ENCODE measurements at places on chromosomes 1 and 21.

DNA sequence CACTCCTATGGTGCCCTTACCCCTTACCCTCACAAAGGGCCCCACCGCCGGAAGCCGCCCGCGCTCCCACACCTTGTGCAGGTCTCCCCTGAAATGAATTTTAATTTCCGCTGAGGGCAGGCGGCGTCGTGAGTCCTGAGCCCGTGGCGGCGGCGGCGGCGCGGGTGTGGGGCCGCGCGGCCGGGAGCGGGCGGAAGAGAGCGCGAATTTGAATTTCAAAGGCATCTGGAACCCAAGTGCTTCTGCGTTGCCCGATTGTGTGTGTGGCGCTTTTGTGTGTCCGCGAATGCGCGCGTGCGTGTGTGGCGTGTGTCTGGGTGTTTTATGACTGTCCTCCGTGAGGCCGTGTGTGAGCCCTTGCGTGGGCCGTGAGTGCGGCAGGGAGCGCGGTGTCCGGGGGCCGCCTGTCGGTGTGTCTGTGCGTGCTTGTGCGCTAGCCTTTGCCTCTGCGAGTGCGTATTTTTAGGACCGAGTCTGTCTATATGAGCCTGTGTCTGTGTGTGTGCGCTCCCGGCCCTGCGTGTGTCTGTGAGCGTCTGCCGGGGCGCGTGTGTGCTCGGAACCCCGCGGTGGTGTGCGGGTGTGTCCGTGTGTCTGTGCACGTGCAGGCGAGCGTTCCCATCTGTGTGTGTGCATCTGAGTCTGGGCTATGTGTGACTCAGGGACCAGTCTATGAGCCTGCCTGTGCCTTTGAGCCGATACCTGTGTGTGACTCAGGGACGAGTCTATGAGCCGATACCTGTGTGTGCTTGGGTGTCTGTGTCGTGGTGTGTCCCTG lies 7.9 kb upstream of the ADGRB2 start:
- DNase-seq, result no peak

- DNase-seq, result no peak
Observed at GRCh38 chr21:40623528-40623927, 223.4 kb downstream of the DSCAM start.

- no peak for DNase-seq
Observed at GRCh38 chr21:44701541-44701940, 4.6 kb downstream of the KRTAP10-12 start.

GRCh38 chr1:196409586-196409985 lies 198.7 kb downstream of the KCNT2 start:
- DNase-seq, result no peak

- DNase-seq, result no peak
Observed at GRCh38 chr1:43434256-43434655, 19.5 kb downstream of the HYI start.

GRCh38 chr1:19622204-19622603 lies 21.9 kb upstream of the NBL1 start:
- DNase-seq, result no peak

- DNase-seq, result no peak
Observed at GRCh38 chr1:27102707-27103468, 52.0 kb downstream of the SLC9A1 start.

DNA sequence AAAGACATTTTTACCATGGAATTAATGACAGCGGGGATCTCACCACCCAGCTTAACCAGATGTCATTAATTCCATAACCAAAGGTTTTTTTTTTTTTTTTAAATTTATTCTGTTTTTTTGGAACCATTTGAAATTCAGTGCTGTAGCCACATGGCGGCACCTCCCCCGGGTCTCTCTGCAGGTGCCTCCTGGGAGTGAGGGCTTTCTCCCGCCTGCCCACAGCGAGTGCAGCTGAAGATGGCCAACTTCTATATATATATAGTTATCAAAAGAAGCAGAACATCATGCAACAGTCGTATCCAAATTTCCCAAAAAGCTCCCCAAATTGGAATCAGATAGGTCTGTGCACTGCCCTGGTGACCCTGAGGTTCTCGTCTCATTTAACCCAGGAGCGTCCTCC lies 3.6 kb downstream of the KRTAP10-8 start:
- DNase-seq, result no peak

- DNase-seq, result no peak
Observed at GRCh38 chr1:223486366-223486765, 93.2 kb downstream of the CCDC185 start.

GRCh38 chr21:38668541-38668940 lies 137.2 kb upstream of the ETS2 start:
- DNase-seq, result no peak

DNA sequence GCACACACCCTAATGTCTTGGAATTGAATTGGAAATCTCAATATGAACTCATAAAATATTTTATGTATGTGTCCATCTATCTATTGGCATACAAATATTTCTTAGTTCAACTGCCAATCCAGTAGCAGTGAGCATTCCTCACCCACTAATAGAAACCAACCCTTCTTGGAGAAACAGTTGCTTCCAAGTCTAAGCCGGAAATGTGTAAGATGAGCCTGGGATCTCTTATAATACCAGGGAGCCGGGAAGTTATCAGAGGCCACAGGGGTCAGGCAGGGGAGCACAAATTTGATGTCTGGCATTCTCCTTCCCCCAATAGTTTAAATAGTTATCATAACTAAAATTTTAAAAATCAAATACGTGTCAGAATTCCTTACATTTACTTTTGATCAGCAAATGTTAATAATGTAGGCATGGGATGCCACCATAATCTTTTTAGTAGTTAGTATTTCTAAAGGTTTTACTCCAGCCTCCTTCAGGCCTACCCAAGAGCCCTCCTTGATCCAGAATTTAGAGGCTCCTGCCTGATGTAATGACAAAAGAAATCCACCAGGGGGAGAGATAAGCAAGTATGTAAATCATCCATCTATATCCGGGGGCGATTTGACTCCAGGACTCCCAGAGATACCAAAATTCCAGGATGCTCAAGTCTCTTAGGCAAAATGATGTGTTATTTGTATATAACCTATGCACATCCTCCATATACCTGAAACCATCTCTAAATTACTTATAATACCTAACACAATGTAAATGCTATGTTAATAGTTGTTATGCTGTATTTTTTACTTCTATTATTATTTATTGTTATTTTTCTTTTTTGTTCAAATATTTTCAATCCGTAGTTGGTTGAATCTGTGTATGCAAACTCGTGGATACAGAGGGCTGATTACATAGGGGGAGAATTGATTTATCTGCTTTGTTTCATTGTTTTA lies 218.7 kb upstream of the COA6 start:
- no peak for DNase-seq

- no peak for DNase-seq
Observed at GRCh38 chr1:186865857-186866256, 37.1 kb downstream of the PLA2G4A start.

- no peak for DNase-seq
Observed at GRCh38 chr1:183188240-183188639, 2.2 kb downstream of the LAMC2 start.

DNA sequence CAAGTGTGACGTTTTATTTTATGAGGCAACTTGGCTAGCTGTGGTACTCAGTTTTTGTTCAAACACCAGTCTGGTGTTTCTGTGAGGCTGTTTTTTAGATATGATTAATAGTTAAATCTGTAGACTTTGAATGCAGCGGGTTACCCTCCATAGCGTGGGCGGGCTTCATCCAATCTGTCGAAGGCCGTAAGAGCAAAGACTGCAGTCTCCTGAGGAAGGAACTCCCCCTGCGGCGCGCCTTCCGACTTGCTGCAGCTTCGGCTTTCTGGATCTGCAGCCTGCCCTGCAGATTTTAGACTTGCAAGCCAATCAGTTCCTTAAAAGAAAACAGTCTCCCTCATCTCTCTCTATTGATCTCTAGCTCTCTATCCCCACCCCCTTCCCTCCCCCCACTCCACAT lies 4.2 kb upstream of the ZNF496 start:
- DNase-seq, result no peak

- DNase-seq, result no peak
Observed at GRCh38 chr1:182552527-182552926, 36.5 kb downstream of the RNASEL start.

GRCh38 chr1:94713472-94714141 lies 106.5 kb upstream of the SLC44A3 start:
- DNase-seq, result no peak

DNA sequence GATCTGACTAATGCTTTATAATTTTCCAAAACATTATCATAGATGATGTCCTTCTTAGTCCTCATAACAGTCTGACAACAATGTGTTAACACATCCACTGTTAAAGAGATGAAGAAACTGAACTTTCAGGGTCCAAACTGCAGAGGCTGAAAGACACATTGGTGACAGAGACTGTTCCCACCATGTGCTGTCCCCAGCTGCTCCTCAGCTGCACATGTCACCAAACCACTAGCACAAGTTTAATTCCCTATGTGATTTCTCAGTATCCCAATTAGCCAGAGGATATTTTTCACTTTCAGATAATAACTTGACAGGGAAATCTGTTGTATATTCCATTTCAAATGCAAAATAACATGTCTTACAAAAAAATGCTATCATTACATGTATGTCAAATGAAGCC lies 24.6 kb downstream of the LAMC2 start:
- DNase-seq, result no peak

- DNase-seq, result no peak
Observed at GRCh38 chr1:239263801-239264200, 122.6 kb upstream of the CHRM3 start.

Data from cortex of kidney (tissue), 1 donor.